Right atrium auricular region (tissue), 2 donors: ENCODE measurements at places on chromosomes 12 and 14.

DNA sequence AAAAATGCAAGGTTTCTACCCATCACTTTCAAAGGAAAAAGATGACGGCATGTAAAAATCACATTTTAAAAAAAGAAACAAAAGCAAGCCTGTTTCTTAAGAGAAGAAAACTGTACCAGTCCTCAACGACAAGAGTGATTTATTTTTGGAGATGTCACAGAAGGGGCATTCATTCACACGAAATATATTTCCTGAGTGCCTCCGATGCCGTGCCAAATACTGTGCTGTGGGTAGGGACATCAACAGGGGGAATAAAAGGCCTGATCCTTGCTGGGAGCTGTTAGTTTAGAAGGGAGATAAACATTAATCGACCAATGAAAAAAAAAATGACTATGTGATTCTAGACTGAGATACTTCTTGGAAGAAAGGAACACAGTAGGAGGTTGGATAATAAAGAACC is 297.5 kb upstream of the SOX5 start:
- DNase-seq = no peak

- DNase-seq = no peak
Observed at GRCh38 chr12:48486679-48487078, 4.4 kb downstream of the C12orf54 start.

GRCh38 chr12:108326254-108326750 is 12.8 kb downstream of the CMKLR1 start:
- DNase-seq = no peak

GRCh38 chr14:52883658-52884057 is 67.2 kb downstream of the FERMT2 start:
- no peak for DNase-seq

DNA sequence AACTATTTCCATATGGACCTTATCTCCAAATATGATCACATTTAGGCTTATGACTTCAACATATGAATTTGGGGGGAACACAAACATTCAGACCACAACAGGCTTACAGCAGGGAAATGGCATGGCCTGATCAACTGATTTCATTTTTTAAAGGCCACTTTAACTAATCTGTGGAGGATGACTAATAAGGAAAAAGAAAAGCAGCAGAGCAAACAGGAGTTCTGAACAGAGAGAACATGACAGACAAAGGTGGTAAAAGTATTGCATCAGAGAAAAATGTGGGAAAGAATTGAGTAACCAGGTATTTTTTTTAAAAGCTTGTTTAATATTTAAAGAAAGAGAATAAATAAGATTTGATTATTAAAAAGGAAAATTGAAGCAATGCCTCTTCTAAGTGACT is 366.1 kb upstream of the TMPO start:
- no peak for DNase-seq

- DNase-seq = no peak
Observed at GRCh38 chr12:41835556-41835955, 309.1 kb downstream of the GXYLT1 start.

- no peak for DNase-seq
Observed at GRCh38 chr12:91562476-91562875, 379.9 kb upstream of the DCN start.

- DNase-seq = no peak
Observed at GRCh38 chr12:49043856-49044258, 16.7 kb downstream of the KMT2D start.

GRCh38 chr12:122547330-122547729 is 20.3 kb downstream of the KNTC1 start:
- no peak for DNase-seq

DNA sequence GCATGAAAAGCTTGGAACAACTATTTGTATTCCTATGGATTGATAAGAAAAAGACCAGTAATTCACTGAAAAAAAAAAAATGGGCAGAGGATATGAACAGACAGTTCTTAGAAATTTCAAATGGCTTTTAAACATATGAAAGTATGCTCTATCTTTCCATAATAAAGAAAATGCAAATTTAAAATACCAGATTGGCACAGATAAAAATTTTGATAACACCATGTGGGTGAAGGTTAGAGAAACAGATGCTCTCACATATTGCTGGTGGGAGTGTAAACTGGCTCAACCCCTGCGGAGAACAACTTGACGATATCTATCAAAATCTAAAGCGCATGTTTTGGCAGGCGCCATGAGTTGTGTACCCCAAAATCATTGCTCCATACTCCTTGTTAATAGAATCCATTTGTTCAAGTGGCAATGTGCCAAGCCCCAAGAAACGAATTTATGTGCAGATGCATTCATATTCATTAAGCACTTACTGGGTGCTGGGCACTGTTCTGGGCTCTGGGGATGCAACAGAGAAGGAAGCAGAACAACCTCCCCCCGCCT is 29.5 kb upstream of the TMPO start:
- DNase-seq = no peak

GRCh38 chr12:49012739-49013138 is 5.8 kb downstream of the PRKAG1 start:
- DNase-seq = no peak

GRCh38 chr14:92922883-92923743 is at the start of gene CHGA:
TSS of gene CHGA (plus strand) at chr14:92923150. CDS start at chr14:92923360, 210 bp downstream.
- DNase-seq = no peak

DNA sequence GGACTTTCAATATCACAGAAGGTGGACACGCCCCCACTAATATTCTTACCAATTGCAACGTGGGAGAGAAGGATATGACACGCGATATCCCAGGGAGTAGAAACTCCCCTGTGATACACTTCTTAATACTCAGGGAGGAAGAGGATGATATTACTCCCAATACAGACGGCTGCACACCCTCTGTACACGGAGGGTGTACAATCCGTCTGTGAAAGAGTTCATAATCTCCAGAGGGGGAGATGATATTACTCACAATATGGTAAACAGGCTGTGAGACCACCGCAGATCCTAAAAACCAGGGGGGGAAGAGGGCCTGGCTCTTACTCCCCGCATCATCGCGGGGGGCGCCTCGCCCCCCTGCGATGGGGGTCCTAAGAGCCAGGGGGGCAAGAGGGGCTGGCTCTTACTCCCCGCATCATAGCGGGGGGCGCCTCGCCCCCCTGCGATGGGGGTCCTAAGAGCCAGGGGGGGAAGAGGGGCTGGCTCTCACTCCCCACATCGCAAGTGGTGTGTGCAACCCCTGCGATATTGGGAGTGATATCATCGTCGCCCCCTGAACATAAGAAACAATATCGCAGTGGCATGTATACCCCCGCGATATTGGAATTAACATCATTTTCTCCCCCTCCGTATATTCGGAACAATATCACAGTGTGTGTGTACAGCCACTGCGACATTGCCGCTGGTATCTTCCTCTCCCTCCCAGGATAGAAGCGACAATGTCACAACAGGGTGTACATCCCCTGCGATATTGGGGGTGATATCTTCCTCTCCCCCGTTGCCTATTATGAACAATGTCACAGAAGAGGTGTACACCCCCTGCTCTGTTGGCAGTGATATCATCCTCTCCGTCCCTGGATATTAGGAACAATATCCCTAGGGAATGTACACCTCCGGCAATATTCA is 8.9 kb upstream of the CLEC6A start:
- DNase-seq = no peak

DNA sequence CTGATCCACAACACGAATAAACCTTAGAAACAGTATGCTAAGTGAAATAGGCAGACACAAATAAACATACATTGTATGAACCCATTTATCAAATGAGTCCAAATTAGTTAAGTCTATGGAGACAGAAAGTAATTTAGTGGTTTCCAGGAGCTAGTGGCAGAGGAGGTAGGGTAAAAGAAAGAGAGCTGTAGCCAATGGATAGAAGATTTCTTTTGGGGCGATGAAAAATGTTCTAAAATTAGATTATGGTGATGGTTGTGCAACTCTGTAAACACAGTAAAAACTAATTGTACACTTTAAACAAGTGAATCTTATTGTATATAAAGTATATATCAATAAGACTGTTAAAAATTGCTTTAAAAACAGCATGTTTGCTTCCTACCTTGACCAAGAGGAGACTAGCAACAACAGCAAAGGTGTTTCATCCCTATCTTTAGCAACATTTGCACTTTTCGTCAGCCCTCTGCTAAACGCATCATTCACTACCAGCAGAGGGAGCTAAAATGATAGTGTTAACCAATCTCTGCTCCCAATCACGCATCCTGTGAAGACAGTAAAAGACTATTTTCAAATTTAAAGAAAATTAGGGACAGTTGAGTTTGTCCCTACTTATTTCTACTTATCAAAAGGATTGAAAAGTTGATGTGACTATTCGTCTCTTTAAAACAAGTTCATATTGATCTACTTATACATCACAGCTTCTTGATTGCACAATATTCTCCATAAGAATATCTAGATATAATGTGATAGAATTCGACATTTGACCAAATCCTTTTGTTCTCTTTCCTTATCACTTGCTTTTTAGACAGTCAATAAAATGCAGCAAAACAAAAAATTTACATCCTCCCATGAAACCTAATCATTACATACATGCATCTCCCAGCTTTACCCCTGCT is 24.0 kb upstream of the LGR5 start:
- DNase-seq = no peak

GRCh38 chr12:89752341-89752740 is 43.7 kb upstream of the ATP2B1 start:
- no peak for DNase-seq

- no peak for DNase-seq
Observed at GRCh38 chr14:94686511-94687160, 74.4 kb downstream of the SERPINA3 start.

- DNase-seq = no peak
Observed at GRCh38 chr12:130227641-130228040, 65.4 kb downstream of the FZD10 start.

DNA sequence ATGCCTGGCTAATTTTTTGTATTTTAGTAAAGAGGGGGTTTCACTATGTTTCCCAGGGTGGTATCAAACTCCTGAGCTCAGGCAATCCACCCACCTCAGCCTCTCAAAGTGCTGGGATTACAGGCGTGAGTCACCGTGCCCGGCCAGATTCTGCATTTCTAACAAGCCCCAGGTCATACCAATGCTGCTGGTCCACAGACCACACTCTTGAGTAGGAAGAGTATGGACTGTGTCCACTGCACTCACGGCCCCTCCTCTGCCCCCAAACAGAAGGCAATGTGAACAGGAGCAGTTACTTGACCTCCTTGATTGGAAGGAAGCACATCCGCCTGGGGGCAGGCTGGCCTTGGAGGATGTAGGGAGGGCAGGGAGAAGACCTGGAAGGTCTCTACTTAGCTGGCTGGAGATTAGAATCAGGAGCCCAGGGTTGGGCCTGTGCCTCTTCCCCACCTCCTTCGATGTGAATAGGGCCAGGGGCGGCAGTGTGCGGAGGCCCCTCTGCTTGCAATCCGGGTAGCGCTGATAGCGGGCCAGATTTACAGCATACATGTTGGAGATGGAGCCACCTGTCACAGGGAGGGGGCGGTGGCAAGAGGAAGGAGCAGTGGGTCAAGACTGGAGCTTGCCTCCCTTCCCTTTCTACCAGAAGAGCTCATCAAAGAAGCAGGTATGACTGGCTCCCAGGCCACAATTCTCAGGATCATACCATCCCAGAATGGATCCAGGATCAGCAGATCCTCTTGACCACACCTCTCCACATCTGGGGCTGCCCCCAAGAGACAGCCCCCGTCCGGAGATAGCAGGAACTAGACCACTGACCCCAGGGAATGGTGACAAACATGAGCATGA is 9.4 kb upstream of the ZNF740 start:
- DNase-seq = no peak

DNA sequence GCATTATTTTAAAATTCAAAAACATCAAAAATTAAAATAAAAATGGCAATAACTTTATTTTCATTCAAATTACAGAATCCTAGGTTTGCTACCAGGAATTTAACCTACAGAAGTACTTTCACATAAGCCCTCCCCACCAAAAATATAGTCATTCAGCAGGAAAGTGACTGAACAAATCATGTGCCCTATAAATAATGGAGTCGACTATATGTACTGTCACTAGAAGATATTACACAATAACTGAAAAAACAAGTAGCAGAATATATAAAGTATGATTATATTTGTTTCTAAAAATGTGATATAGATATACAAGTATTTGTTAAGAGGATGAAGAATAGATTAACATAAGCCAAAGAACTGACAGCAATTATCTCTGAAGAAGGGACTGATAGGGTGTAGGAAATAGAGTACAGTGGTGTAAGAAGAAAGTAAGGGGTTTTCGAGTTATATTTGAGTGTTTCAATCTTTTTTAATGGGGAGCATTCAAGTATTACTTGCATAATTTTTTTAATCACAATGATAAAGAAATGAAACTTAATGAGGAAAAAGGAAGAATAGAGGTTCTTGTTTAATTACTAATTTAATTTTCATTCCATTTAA is 7.9 kb downstream of the C2CD5 start:
- no peak for DNase-seq

DNA sequence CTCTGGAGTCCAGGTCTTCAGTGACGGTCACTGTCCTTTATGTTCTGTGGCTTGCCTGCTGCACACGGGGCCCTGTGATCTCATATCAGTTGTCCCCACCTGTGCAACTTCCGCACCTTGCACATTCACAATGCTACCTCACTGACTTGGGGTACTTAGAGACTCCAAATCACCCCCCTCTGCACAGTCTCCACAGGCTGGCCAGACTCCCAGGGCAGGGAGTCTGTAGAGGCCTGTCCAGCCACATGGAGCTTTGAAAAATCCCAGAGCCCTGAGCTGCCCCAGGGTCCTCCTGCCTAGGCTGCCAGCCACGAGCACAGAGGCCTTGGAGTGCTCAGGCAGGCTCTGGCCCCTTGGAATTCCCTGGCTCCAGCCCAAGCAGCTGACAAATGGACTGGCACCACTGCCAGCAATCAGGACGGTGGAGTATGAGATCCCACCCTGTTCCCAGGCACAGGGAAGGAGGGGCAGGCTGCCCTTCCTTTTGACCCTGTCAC is 26.4 kb downstream of the CMKLR1 start:
- no peak for DNase-seq

GRCh38 chr12:83690465-83690864 is 1003.8 kb downstream of the TMTC2 start:
- no peak for DNase-seq

- DNase-seq = no peak
Observed at GRCh38 chr14:37985826-37986470, 221.8 kb upstream of the SSTR1 start.

DNA sequence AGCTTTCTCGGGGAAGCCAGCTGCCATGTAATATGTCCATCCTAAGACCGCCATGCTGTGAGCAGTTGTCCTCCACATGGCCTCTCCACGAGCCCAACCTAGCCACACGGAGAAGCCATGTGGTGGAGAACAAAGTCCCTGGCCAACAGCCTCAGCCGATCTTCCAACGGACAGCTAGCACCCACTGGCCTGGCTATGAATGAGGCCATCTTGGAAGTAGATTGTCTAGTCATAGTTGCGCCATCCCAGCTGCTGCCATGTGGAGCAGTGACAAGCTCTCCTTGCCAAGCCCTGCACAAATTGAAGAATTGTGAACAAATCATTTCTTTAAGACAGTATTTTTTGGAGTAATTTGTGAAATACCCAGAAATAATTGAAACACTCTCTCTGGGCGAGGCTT is 49.3 kb upstream of the USP44 start:
- DNase-seq = no peak

GRCh38 chr14:101062601-101063000 is 159.1 kb upstream of the RTL1 start:
- DNase-seq = no peak

- no peak for DNase-seq
Observed at GRCh38 chr12:88472775-88473174, 107.5 kb downstream of the KITLG start.
